ENCODE measurements at places on chromosomes 3 and 15.

- DNase-seq, result no peak
These were observed 26.6 kb downstream of the SLC28A1 start for GRCh38 chr15:84910928-84911623.

GRCh38 chr3:131107637-131108433, 81.2 kb downstream of the NEK11 start:
- DNase-seq, result no peak

DNA sequence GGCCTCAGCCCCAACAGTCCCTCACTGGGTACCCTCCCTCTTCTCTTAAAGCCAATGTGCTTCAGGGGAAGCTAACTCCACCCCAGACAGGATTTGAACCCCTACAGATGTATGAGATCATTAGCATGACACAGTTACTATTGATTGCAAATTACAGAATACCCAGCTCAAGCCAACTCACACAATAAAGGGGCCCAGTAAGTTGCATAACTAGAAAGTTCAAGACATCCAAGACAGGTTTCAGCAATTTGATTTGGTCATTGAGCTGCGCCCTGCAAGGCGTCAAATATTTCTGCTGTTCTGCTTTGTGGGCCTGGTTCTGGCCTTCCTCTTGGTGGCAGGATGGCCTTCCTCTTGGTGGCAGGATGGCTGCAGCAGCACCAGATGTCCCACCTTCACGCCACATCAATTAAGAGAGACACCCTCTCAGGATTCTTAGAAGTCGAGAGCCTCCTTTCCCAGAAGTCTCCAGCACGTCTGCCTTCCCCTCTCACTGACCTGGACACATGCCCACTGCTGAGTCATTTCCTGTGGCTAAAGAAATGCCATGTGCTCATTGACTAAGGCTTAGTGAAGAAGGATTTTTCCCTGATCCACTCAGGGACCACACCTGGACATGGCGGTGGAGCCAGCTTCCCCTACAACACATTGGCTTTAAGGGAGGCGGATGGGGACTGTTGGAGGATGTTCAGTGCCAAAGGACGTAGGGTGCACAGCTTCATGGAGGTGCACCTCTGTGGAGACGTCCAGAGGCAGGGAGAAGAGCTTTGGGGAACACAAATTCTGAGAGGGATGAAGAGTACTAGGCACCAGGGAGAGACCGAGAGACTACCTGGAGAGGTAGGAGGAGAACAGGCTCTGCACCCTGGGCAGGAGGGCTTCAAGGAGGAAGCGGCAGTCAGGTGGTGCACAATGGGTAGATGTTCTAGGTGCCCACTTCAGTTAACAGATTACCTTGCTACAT, 49.1 kb downstream of the DNASE1L3 start:
- no peak for DNase-seq

- no peak for DNase-seq
These were observed 366.8 kb downstream of the ZIC1 start for GRCh38 chr3:147775816-147776530.

GRCh38 chr3:124402791-124403190, 327.5 kb upstream of the UMPS start:
- no peak for DNase-seq

DNA sequence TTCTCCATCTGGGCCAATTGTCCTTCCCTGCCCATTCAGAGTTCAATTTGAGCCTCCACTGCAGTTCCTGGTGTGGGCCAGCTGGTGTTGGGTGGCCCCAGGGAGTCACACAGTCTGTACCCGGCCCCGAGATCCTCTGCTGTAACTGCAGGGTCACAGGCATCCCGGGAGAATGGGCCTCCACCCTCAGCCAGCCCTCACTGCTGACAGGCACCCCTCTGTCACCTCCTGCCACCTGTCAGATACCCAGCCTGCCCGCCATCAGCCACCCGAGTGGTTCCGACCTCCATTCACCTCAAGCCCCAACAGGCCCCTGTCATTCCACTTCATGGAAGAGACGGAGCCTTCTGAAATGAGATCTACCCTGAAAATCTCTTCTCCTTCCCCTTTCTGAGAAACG, 73.2 kb downstream of the ST8SIA2 start:
- DNase-seq, result no peak

DNA sequence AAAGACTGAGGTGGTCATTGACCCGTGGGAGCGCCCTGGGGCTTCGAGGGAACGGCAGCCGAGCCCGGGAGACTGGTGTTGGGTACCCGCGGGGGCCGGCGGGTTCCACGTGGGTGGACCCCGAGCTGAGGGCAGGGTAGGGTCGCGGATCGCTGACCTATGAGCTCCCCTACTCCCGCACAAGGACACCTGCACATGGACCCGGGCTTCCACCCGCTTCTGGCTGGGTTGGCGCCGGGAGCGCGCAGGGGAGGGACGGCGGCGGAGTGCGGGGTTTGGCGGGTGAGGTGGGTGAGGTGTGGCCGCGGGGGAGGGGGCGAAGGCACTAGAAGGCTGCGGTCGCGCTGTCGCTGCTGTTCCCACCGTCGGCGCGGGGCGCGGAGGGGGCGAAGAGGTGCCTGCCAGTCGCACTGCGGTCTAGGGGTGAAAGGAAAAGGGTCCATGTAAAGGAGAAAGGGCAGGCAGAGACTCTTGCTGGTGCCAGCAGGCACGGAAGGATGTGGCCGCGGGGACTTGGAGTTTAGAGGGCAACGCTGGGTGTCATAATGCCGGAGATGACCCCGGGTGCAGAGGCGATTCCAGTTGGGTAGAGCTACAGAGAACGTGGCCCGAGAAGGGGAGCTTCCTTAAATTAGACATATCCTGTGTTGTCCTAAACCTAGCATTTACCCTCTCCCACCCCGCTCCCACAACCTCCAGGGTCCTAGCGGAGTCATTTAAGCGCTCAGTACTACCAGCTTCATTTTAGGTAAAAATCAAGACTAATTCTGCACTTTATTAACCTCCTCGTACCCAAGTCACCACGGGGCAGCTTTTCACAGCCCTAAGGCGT, 245.9 kb upstream of the TOPAZ1 start:
- no peak for DNase-seq

DNA sequence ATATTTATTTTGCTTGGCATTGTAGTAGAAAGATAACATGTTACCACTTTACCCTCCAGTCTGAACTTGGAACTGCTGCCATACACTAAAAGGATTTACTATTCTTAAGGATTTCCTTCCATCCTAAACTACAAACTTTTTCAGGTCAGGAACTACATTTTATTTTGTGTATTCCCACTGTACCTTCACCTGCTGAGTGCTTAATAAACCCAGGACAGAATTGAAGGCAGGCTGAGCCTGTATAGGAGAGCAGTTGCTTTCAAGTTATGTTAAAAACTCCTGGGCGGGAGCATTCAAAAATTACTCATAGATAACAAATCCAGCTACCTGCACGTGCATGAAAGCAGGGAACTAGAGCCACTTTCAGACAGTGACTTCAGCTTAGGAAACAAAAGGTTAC, 58.3 kb downstream of the CACNA1D start:
- no peak for DNase-seq

- DNase-seq, result no peak
These were observed 57.1 kb downstream of the FEM1B start for GRCh38 chr15:68334661-68335124.

DNA sequence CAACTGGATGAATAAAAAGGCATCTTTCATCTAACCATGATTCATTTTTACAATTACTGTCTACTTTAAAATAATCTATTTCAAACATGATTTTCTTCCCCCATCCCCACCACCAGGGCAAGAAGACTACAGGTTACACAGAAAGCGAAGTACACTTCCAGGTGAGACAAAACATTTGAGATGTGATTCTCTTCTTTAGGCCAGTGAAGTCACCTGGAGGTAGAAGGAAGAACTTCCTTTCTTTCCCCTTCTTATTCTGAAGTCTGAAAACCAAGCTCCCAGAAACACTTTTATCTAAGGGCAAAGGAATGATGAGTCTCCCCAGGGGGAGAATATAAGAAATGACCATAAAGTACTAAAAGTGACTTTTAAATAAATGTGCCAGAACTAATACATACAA, 36.7 kb downstream of the SHQ1 start:
- no peak for DNase-seq

DNA sequence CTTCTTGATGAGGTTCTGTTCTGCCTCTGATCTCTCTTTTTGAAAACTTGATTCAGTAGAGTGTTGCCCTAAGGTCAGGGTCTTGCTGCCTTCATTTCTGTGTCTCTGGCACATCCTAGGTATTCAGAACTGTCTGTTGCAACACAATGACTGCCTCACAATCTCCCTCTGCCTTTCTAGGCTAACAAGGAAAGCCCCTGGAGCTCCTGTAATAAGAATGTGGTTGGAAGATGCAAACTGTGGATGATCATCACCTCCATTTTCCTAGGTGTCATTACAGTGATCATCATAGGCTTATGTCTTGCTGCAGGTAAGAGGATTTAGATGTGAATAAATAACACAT, 7.0 kb downstream of the C3orf52 start:
- no peak for DNase-seq

GRCh38 chr15:84816694-84817465, at the start of gene ALPK3:
Gene ALPK3, plus strand, starts transcription at chr15:84817356. Its CDS starts 97 bp downstream, at chr15:84817453.
- no peak for DNase-seq

DNA sequence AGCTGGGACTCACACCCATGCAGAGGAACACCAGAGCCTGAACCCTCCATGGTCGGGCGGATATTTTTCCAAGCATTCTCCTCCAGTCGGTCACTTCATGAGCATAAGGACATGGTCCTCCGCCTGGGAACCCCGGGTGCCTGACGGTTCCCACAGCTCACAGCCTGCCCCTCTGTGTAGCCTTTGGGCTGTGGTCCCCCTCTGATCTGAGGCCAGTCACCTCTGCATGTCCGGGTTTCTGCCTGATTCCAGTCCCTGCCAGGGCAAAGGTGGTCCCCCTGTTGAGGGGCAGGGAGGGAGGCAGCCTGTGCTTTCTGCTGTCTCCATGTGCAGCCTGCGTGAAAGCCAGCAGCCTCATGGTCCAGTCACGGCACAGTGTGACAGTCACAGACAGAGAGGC, 76.6 kb upstream of the KLF13 start:
- no peak for DNase-seq

GRCh38 chr3:170494766-170495165, 76.1 kb downstream of the CLDN11 start:
- no peak for DNase-seq

- no peak for DNase-seq
These were observed 71.9 kb downstream of the CMTM8 start for GRCh38 chr3:32310336-32310735.

DNA sequence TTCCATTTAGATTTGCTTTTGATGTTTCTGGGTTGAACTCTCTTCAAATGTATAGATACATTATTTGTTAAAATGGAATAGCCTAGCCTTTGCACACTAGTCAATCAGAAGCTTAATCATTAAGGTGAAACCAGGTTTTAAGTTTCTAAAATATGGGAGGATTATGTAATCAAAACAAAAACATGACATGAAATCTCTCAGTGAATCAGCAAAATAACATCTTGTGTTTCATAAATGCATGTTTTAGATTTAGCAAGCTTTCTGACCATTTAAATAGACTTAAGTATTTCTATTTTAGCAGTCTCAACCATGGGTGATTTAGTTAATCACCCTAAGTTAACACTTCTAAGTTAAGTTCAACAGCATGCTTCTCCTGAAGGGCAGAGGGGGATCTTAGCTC, 11.3 kb downstream of the GTF2E1 start:
- DNase-seq, result no peak

- no peak for DNase-seq
These were observed 109.8 kb downstream of the CHSY1 start for GRCh38 chr15:101141926-101142527.

GRCh38 chr15:59185725-59186124, 20.9 kb upstream of the LDHAL6B start:
- no peak for DNase-seq

DNA sequence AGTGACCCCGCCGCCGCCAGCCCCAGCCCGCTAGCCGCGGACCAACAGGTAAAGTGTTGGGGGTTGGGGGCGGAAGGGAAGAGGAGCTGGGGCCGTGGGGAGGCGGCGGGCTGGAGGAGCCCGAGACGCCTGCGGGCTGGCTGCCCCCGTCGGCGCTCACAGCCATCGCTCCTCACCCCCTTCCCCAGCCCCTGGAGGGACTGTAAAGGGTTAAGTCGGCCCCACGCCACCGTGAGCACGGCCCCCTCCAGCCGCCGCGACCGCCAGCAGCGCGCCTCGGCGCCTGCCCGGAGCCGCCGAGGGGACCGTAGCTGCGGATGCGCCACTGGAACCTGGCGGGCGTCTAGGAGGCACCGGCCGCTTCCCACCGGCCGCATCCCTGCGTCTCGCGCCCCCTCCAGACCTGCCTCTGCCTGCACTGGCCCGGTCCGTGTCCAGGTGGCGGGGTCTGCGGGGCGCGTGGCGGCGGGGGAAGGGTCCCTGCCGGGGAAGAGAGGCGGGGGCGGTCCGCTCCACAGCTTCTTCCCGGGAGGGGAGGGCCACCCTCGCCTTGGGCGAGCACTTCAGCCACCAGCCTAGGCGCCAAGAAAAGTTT, 522 bp downstream of the MED12L start:
- DNase-seq, result no peak

GRCh38 chr15:88612186-88612796, 8.8 kb upstream of the AEN start:
- DNase-seq, result no peak

DNA sequence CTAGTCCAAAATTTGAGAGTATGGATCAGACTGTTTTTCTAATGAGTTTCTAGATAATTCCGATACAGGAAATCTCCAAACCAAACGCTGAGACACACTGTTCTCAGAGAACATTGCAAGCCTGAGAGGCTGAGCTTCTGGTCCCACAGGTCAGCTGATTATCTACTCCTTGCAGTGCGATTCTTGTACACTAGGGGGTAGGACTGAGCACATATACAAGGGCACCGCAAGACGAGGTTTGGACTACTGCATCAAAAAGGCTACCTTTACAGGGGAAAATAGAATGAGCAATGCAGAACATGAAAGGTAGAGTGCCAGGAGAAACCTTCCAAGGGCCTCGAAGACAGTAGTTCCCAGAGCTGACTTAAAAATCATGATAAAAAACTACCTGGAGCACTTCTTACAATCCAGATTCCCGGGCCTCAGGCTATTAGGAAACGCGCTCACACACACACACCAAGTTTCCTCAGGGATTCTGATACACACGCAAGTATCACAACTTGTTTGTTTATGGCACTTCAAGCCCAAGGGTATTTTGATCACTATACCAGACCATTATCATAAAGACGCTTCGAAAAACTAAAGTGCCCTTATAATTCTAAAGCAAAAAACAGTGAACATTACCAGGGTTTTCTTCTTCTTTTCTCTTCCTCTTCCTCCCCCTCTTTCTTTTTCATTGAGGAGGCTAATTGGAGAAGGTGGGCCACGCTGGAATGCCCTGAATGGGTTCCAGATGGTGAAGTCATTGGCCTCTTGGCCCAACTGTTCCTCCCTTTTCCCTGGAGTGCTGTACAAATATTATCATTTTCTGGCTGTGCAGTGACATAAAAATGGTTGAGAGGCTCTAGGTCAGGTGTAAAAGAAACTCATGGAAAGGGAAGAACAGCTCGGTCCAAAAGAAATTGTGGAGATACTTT, 61.8 kb downstream of the SLC12A8 start:
- no peak for DNase-seq

- DNase-seq, result no peak
These were observed 198.3 kb upstream of the TGFBR2 start for GRCh38 chr3:30408105-30408557.

DNA sequence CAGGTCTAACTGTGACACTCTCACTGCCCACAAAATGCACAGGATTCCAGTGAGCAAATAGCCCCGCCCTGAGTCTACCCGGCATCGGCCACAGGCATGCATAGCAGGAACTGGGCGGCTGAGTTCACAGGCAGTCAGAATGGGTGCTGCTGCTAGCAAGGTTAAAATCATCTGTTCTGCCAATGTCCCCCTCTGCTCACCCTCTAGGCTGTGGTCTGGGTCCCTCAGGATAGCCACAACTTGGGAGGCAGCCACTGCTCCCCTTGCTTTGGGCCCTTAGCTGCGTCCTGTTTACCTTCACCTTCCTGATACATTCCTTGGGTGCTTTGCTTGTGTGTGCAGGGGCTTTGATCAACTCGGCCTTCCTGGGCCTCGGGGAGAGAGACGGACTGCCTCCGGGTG, 232.9 kb upstream of the RGMA start:
- no peak for DNase-seq
